Activated CD8-positive, alpha-beta T cell treated with anti-CD3 and anti-CD28 coated beads for 36 hours (primary cell): ENCODE measurements at places on chromosomes 6 and 20. TPM values are rescaled to one million over a fixed set of nuclear protein-coding genes. Genes with fewer than 3 reads are reported as not detected.

DNA sequence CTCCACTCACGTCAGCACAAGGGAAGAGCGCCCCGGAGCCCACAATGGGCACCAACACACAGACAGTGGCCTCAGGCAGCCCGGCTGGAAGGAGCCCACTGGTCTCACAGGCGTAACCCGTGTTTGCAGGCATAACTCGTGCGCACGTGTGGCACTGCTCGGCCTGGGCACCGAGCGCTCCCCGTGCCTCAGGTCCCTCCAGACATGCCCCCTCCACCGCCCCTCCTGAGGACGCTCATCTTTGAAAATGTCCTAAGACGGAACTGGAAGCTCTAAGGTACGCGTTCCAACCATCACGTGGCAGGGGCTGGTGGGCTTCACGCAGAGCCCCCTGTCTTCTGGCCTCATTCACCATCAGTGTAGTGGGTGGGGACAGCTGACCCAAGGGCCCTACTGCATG is 44.6 kb downstream of the SSR1 start:
- DNase-seq = no peak

DNA sequence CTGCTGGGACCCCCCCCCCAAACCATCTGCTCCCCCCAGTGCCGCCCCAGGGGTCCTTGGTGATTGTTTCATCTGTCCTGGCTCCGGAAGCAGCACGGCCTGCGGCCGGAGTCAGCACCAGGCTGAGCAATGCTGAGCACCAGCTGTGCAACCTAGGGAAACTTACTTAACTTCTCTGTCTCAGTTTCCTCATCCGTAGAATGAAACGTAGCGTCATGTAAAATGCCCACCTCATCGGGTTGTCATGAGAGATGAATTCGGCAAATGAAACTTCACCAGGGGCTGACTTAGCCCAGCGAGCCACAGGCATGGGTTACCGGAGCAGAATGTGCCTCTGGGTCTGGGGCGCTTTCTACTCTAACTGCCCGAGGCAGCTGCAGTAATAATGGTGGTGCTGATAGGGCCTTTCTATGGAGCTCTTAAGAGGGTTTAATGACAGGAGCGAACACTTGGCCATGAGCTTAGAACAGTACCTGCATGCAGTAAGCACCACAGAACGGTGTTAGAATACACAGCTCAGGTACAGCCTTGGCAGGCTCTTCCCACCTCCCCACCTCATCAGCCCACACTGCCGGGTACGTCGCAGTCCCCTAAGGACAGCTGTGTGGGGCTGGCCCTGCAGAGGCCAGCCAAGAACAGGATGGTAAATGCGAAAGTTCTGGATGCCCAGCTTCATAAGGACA is 1.7 kb downstream of the THBS2 start:
- no peak for DNase-seq

GRCh38 chr6:110325197-110325596 is 33.0 kb downstream of the METTL24 start:
- DNase-seq = no peak

DNA sequence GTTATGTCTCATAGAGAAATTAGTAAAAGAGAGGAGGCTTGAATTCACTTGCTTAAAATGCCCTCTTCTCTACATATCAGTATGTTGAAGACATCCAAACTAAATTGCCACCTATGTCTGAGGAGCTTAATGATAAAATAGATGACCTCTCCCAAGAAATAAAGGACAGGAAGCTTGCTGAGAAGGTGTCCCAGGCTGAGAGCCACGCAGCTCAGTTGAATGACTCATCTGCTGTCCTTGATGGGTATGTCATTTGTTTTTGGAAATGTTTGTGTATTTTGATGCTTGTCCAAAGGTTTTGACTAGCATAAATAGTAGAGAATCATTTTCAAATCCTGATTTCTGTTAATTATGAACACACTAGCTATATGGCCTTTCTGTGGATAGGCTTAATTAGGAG is 307.7 kb downstream of the ARHGAP18 start:
- DNase-seq = no peak

MATN4 gene
- total RNA-seq = 1.2 TPM

NHLRC1 gene
- 0.18 TPM for total RNA-seq

TFAP2C gene
- not detected for total RNA-seq

DZANK1 gene
- 1.8 TPM for total RNA-seq

MRPL14 gene
- total RNA-seq = 42.8 TPM

NT5DC1 gene
- 53.3 TPM for total RNA-seq
